ENCODE measurements at places on chromosomes 1 and 21. TPM values are rescaled to one million over a fixed set of nuclear protein-coding genes. Genes with fewer than 3 reads are reported as not detected.

PLD5 gene
- total RNA-seq: not detected

GRCh38 chr1:61746813-61747212, 4.5 kb downstream of the PATJ start:
- DNase-seq: no peak

LMOD1 gene
- not detected for total RNA-seq

GRCh38 chr1:160774886-160775719, 20.9 kb upstream of the LY9 start:
- no peak for DNase-seq

- no peak for DNase-seq
Measured at GRCh38 chr1:234875953-234876855, 252.4 kb downstream of the TOMM20 start.
